ENCODE measurements at places on chromosomes 2 and 18. TPM values are rescaled to one million over a fixed set of nuclear protein-coding genes. Genes with fewer than 3 reads are reported as not detected.

- DNase-seq, result no peak
These were observed 128.6 kb downstream of the DTNA start for GRCh38 chr18:34838669-34839068.

GRCh38 chr2:219522111-219523030 lies 8.1 kb downstream of the ASIC4 start:
- no peak for DNase-seq

- no peak for DNase-seq
These were observed 118.4 kb downstream of the FAM124B start for GRCh38 chr2:224283466-224283965.

DNA sequence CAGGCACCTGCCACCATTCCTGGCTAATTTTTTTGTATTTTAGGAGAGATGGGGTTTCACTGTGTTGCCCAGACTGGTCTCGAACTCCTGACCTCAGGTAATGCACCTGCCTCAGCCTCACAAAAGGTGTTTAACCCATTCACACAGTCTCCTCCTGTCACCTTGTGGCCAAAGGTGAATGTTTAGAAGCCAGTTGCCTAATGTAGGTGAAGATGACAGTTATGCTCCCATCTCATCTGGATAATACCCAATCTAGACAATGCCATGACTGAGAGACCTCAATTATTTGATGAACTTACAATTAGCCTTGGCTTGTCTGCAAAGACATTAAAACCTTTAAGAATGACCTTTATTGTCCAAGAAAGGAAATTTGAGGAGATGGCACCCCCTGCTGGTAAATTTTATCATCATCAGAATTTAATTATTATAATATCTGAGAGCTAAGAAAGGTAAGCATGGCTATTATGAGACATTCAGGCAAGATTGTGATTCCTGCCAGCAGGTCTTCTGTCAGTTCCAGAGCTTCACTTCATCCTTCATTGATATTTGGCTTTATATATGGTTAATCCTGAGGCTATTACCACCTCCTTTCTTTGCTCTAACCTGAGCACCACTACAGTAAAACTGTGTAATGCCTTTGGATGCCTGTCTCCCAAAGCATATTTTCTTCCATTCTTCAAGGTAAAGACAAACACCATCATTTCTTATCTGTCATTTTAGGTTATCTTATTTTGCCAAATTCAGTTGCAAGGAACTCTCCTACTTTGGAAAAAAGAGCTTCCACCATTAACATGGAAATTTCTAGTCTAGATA lies 117.6 kb downstream of the FAM124B start:
- peak; percentile 36 for DNase-seq

DNA sequence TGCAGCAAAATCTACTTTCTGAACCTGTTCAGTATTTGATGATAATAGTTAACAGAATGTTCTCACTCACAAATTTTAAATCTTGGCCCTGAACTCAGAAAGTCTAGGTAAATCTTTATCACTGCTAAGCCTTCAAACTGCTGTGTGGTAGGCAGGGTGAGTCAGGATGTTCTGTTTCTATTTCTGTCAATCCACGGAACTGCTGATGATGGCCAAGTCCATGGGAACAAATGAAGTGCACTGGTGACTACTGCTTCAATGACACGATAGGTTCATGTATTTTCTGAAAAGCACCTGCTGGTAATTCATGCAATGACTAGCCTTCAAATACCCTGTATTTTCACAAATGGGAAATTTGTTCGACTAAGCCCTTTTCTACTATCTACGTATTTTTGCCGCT lies 14.2 kb downstream of the NIFK start:
- DNase-seq, result no peak

ARHGAP28 gene
- polyA plus RNA-seq, result 69.7 TPM

CYTIP gene
- 1.8 TPM for polyA plus RNA-seq
